NCI-H526 treated with DMSO at 0.1 percent for 48 hours (cell line): ENCODE measurements at places on chromosomes 12 and 14.

DNA sequence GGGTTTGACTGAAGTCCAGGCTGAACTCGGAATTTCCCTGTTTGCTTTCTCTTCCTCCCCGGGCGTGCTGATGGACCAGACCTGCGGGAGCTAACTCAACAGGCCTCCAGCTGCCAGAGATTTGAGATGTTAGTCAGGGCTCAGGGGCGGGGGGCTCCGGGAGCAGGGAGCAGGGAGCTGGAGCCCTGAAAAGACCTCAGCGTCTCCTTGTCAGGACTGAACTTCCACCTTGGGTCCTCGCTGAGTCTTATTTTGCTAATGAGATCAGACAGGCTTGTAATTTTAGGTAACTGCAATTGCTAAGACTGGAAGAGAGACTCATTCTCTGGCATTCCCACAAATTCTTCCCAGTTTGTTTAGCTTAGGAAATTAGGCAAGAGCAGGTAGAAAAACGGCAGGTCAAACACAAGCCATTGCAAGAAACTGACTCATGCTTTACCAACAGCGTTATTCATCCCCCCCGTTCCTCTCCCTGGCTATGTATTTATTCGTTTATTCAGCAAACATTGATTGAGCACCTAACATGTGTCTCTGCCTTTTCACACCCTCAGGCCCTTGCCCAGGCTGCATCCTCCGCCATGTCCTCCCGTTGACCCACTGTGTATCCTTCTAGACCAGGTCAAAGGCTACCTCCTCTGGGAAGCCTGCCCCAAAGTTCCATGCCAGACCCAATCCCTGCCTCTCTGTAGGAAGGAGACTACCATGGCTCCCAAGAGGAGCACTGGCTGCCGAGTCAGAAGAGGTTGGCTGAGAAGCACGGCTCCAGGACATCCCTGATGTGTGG, 80.4 kb upstream of the DIO3 start:
- DNase-seq, result no peak

GRCh38 chr12:726281-727140, 25.9 kb upstream of the WNK1 start:
- no peak for DNase-seq

DNA sequence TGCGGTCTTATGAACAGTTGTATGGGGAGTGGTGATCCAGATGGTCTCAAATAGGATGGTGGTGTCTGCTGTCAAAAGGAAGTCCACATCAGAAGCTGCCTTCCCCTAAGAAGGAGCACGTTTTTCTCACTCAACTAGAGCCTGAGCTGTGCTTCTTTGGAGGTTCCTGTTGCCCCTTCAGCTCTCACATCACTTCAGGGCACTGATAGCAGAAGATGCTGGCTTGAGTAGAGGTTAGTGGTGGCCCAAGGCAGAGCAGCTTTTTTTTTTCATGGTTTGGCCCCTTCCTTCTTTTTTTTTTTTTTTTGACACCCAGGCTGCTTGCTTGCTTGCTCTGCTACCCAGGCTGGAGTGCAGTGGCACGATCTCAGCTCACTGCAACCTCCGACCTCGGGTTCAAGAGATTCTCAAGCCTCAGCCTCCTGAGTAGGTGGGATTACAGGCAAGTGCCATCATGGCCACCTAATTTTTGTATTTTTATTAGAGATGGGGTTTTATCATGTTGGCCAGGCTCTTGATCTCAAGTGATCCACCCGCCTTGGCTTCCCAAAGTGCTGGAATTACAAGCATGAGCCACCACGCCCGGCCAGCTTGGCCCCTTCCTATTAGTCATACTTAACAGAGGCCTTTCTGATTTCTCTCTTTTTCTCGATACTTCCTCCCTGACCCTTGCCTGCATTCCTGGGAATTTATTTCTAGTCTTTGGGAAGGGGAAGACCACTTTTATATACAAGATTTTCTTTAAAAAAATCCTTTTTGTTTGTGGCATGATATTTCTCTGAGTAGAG, 31.6 kb downstream of the KLRD1 start:
- no peak for DNase-seq

DNA sequence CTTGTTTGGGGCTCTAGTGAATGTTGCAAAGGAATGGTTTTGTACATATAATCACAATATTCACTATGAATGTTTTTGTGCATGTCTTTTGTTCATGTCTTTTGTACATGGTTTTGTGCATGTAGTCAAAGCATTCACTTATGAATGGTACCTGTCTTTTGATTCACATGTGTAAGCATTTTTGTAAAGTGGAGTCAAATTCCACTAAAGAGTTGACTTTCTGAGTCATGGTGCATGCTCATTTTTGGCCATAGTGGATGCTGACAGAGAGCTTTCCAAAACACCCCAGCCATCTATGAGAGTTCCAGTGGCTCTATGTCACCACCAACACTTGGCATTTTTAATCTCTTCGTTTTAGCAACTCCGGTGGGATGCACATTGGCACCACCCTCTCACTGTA, 1185.9 kb upstream of the TMEM132C start:
- no peak for DNase-seq

- DNase-seq, result no peak
Measured at GRCh38 chr12:58681730-58682129, 238.6 kb downstream of the LRIG3 start.

GRCh38 chr12:114686773-114687500, 3.0 kb upstream of the TBX3 start:
- DNase-seq, result no peak

- DNase-seq, result no peak
Measured at GRCh38 chr14:93186466-93186865, 1.3 kb downstream of the LYSET start.

DNA sequence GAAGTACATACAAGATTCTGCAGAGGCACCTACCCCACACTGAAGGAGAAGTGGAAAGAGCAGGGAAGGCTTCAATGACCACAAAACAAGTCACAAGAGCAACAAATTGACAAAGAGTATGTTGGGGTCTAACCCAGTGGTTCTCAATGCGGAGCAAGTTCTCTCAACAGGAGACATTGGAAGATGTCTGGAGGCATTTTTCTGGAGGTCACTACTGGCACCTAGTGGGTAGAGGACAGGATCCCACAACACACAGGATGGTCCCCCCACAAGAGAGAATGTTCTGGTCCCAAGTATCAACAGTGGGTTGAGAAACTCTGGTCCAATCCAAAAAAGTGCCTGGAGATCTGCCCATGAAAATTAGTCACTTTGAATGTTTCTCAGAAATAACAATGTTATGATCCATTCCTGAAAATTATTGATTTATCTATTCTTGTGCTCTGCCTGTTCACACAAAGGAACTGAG, 3.4 kb downstream of the SSH1 start:
- DNase-seq, result no peak

DNA sequence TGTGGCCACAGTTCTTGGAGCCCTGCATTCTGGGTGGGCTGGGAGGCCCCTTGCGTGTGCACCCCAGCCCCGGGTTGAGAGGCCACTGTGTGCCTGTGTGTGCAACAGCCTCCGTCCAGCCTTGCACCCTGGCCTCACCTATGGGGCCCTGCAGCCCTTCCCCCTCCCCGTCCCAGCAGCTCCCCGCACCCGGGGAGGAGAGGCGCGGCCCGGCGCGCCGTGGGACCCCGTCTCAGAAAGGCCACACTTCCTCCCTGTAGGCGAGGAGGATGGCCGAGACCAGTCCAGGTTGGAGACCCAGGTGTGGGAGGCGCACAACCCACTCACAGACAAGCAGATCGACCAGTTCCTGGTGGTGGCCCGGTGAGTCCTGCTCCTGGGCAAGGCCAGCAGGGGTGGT, 16.6 kb upstream of the CRIP2 start:
- no peak for DNase-seq

GRCh38 chr12:72747111-72747849, 475.1 kb downstream of the TRHDE start:
- no peak for DNase-seq

DNA sequence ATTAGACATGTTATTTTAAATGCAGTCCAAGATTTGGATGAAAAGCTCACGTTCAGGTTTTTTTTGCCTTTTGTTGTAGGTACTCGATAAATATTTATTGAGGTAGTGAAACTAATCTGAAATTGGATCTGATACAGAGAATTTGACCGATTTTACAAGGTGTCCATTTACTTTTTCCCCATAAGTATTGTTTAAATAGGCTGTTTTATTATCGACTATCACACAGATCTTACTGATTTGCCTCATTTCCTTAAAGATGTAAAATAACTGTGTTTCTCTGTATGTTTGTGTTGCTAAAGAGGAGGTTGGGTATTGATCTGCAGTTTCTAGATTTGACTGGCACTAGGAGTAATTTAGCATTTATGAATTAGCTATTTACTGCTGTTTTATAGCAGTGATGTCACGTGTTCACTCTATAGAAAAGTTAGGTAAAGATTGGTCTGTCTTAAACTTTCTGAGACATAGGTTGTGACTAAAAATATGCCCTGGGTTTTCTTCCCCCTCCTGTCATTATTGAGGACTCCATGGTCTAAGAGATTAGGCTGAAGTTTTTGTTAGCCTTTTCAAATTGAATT, 3.5 kb downstream of the RAP1B start:
- DNase-seq, result no peak

GRCh38 chr12:5428332-5429221, 3.3 kb upstream of the NTF3 start:
- peak; percentile 18 for DNase-seq
